ENCODE measurements at places on chromosomes 16 and 17.
A peak's percentile ranks its signal among the peaks of the same experiment; 100 is the strongest.

- DNase-seq: no peak
Measured at GRCh38 chr16:88489163-88489741, 36.2 kb downstream of the ZFPM1 start.

GRCh38 chr17:82018152-82018988, 4.3 kb downstream of the CENPX start:
- DNase-seq: no peak

GRCh38 chr17:77438241-77439188, 297.7 kb downstream of the SEC14L1 start:
- peak; percentile 61 for DNase-seq

- no peak for DNase-seq
Measured at GRCh38 chr16:88379694-88380040, 3.1 kb upstream of the ZNF469 start.

DNA sequence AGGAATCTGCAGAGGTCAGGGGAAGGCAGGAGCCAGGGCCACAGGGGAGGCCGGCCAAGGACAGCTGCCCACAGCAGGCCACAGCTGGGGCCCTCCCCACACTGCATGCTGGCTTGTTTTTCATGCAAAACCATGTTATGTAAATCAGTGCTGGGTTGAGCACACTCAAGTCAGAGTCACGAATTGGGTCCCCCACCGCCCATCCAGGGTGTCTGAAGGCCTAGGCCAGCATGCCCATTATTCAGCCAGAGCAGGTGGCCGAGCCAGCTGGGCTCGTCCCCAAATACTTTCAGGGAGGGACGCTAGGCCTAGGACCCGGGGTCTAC, 51.2 kb upstream of the TOB1 start:
- DNase-seq: no peak

- DNase-seq: no peak
Measured at GRCh38 chr16:53511403-53512280, 8.6 kb upstream of the AKTIP start.

- no peak for DNase-seq
Measured at GRCh38 chr17:65093930-65094329, 37.4 kb upstream of the GNA13 start.

Data from MV-4-11 (cell line).